ENCODE measurements at places on chromosomes 12 and 14.

GRCh38 chr14:71141701-71142374 lies 234.6 kb downstream of the PCNX1 start:
- no peak for DNase-seq

DNA sequence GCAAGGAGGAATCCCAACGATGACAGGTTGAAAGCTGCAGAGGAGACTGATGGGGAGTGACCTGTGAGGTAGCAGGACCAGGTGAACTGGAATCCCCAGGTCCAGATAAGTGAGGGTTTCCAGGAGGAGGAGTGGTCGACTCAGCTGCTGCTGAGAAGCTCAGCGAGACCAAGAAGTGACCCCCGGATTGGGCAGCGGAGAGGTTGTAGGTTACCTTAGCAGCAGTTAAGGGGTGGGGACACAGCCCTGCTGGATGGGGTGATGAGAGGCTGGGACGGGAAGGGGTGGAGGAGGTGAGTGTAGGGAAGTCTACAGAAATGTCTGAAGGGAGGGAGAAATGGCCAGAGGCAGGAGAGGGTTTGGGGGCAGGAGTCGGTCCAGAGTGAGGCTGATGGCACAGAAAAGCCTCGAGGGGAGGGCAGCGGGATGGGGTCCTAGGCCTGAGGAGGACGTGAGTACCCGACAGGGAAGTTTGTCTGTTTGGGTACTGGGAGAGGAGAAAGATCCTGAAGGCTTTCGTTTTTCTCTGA lies 2.6 kb upstream of the RCOR1 start:
- no peak for DNase-seq

DNA sequence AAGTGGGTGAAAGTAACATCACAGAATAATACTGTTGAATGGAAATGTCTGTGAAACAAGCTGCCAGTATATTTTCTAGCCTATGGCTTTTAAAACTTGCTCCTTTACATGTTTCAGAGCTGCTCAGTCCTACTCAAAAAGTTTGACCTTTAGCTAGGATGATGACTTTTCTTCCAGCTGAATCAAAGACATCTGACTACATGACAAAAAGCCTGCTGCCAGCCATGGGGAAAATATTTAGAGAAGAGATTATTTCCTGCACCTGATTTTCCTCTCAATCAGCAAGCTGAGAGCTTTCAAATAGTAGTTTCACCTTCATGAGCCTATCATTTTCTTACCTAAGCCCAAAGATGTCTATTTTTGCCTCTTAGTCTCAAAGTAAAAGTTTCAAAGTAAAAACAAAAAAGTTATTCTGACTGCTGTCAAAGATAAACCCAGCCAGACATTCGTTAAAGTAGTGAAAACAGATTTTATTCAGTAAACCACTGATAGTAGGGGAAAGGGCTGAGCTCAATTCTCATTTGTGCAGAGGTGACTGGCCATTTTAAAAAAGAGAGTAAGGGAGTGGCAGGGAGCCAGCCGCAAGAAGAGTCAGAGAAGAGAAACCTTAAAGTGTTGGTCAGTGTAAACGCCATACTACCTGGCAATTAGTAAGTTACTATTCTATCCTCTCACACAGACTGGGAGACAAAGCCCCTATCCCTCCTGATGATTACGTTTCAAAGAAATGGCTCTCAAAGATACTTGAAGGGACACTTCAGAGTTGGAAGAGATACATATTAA lies 2.2 kb downstream of the ATP6V1D start:
- no peak for DNase-seq

DNA sequence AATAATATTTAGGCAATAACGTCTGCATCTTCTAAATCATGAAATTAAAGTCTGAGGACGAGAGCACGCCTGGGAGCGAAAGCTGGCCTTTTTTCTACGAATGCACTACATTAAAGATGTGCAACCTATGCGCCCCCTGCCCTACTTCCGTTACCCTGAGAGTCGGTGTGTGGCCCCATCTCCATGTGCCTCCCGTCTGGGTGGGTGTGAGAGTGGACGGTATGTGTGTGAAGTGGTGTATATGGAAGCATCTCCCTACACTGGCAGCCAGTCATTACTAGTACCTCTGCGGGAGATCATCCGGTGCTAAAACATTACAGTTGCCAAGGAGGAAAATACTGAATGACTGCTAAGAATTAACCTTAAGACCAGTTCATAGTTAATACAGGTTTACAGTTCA lies 19.3 kb downstream of the CKB start:
- DNase-seq: no peak

- no peak for DNase-seq
These were observed 31.3 kb downstream of the ABCD2 start for GRCh38 chr12:39588348-39588747.

GRCh38 chr12:10910380-10910779 lies 1.0 kb upstream of the TAS2R13 start:
- DNase-seq: no peak

DNA sequence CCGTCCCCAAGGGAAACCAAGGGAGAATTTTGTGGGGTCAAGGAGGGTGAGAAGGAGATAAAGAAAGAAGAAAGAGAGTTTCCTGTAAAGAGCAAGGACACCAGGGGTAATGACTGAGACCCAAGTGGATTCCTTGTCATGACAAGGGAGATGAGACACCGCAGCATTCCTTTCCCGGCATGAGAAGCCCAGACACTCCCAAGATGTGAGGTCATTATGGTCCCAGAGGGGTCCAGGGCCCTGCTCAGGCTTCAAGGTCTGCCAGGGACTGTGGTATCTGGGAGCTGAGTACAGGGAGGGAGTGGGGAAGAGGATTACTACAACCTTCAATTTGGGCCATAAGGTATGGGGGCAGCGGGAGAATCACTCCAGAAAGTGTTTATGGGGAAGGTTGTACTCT lies 58.1 kb downstream of the SPTB start:
- no peak for DNase-seq

DNA sequence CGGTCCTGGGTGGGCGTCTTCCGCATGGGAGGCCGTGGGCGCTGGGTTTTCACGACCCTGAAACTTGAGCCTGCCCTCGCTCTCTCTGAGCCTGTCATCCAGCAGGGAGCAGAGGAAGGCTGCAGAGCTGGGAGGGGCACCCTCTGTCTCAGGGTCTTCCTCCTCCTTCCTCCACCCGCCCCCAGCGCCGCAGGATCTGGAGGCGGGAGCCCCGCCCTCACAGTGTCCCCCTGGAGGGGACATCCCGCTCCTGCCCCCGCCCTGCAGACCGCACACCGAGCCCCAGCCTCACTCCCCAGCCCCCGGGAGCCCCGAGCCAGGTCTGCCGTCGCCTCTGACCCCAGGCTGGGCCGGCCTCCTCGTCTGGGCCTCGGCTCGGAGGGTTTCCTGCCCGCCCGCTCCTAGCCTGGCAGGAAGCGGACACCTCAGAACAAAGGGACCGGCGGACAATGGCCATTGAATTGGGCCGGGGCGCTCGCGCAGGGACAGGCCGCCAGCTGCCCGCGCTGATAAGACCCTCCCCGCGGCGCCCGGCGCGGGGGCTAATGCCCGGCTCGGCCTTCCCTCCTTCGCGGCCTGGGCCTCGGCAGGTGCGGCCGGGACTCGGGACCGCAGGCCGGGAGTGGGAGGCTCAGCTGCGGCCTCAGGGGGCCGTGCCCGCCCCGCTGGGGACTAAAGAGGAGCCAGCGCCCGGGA lies 15.3 kb upstream of the NUDT14 start:
- no peak for DNase-seq

DNA sequence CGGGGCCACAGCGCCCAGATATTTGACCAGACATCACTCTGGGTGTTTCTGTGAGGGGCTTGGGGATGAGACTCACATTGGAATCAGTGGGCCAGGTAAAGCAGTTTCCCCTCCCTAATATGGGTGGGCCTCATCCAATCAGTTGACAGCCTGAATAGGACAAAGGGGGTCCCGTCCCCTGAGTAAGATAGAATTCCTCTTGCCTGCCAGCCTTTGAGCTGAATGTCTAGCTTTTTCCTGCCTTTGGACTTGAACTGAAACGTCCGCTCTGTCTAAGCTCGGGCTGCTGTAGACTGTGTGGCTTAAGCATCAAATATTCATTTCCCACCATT lies 88.8 kb upstream of the DIO3 start:
- no peak for DNase-seq

DNA sequence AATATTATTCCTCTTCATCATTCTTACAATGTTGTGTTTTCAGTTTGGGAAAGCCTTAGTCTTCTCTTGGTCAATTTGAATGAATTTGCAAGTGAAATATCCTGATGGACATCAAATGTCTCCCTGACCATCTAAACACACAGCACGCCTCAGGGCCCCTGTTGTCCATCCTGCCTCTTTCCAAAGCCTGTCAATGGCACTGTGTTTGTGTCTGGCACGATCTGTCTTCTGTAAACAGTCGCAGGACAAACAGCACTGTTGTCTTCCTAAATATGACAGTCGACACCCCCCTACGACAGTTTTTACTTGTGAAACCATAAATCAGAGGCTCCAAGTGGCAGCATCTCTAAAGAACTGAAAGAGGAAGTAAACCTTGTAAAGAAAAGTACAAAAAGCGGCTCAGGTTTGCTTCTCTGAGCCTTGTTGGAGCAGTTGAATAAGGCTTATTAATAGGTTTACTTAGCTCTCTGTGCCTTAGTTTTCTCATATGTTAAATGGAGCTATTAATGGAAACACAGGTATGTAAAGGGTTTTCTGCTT lies 285.8 kb downstream of the NRXN3 start:
- DNase-seq: no peak

- DNase-seq: no peak
These were observed 40.9 kb downstream of the VWF start for GRCh38 chr12:6083601-6084000.

DNA sequence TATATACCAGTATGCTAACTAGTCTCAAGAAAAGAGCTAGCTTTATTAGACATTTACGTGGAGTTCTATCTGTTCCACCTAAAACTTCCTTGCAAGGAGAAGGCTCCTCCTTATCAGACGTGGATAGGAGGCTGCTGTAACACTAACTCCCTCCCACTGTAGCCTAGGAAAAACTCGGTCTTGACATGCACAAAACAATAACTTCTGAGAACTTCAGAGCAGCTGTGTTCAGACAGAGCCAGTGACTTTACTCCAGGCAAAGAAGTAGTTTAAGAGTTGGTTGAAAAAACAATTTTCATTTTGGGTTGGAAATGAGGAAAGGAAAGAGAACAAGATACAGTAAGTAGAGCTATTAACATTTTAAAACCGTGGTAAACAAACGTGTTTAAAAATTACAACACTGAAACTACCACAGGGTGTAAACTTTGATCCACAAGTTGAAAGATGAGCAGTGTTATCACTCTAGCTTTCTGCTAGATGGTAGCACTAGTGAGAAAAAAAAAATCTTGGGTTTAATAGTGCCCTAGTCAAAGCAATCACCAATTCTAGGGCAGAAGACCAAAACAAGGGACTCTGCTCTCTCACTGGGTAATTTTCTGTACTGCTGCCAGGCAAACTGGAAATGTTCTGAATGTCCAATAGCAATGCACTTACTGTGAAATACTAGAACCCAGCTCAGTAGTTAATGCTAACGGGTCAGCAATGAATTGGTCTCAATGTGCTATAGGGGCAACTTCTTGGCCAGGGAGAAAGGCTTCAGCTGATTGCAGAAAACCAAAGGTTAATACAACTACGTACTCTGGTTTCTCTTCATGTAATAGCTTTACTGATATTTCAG lies 2.4 kb downstream of the ATF7 start:
- DNase-seq: no peak

DNA sequence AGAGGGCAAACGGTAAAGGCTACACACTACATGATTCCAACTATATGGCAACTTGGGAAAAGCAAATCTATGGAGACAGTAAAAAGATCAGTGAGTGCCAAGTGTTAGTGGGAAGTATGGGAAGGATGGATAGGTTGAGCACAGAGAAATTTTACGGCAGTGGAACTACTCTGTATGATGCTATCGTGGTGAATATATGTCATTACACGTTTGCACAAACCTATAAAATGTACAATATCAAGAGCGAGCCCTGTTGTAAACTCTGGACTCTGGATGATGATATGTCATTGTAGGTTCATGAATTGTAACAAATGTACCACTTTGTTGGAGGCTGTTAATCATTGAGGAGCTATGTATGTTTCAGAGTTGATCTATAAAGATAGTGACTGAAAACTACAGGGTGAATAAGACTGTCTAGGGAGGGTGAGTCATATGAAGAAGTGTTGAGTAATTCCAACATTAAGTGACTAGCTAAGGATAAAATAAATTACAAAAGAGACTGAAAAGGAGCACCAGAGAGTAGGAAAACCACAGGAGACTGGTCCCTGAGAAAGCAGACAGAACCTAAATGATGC lies 349.2 kb upstream of the LMO3 start:
- no peak for DNase-seq

DNA sequence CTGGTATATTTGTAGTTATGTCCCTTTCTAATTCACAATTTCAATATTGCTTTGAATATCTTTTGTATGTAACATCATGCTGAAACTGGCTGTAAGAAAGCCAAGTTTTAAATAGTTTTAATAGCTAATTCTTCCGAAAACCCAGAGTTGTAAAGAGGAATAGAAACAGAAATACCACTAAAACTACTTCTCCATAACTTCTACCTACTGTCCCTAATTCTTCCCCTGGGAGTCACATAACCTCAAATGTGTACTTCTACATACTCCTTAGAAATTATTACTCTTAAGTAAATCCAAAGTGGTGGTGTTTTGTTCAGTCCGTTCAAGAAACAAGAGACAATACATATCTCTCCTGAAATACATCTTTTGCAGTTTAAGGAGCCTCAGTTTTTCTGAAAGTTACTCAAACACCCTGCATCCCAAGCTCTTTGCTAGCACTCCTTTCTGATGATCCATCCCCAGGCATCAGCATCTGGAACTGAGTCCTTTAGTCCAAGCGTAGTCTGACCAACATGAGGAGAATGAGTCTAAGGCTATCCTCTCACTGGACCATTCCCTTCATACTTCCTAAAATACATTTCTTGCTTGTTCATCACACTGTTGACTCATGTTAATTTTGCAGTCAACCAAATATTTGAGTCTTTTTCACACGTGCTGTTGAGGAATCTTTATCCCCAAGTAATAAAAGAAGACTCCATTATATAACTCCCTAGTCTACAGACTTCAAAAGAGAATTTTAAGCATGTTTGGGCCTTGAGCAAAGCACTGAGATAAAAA lies 214.3 kb upstream of the NUDT4 start:
- DNase-seq: no peak

DNA sequence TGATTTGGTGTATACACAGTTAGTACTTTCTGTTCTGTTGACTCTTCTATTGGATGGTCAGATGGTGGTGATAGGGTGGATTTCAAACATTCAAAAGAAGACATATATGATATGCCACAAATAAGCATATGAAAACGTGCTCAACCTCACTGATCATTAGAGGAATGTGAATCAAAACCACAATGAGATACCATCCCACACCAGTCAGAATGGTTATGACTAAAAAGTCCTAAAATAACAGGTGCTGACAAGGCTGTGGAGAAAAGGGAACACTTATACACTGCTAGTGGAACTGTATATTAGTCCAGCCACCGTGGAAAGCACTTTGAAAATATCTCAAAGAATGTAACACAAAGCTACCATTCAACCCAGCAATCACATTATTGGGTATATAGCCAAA lies 425.5 kb downstream of the C12orf50 start:
- no peak for DNase-seq
